T follicular helper cell (primary cell): ENCODE measurements at places on chromosomes 12 and 14.

DNA sequence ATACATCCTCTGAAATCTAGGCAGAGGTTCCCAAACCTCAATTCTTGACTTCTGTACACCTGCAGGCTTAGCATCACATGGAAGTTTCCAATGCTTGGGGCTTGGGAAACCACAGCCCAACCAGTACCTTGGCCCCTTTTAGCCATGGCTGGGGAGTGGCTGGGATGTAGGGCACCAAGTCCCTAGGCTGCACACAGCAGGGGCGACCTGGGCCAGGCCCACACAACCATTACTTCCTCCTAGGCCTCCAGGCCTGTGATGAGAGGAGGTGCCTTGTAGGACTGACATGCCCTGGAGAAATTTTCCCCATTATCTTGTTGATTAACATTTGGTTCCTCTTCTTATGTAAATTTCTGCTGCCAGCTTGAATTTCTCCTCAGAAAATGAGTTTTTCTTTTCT lies 1387.4 kb downstream of the FSCB start:
- DNase-seq, result no peak

DNA sequence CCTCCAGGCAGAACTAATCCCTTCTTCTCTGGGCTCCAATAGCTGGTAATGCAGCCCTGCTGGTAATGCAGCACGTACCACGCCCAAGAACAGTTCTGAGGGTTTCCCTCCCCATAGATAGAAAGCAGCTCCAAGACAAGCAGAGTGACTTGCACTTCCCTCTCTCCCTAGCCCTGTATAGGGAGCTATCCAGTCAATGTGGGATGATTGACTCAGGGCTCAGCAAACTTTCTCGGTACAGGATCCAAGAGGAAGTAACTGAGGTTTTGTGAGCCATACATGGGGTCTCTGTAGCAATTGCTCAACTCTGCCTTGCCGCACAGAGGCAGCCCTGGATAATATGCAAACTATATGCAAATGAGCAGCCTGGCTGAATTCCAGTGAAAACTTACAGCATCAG lies 15.5 kb upstream of the FKBP4 start:
- DNase-seq, result no peak

DNA sequence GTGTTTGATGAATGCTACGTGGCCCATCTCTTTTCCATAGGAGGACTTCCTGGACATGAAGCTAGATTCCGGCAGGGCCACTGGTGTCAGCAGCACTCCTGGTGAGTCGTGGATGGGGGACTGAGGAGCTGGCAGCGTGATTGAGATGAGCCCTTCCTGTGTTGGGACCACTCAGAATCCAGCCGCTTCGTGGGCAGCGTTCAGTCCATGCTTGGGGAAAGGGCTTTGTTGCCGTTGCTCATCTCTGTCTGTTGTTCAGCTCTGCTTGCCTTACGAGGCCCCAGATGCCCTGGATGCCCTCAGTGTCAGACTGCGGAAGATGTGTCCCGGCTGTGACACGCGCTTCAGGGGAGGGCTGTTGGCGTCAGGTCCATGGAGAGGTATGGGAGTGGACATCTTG lies 127.1 kb upstream of the RTL1 start:
- DNase-seq, result no peak

- DNase-seq, result no peak
Observed at GRCh38 chr12:118061873-118062843, 1.2 kb upstream of the WSB2 start.

DNA sequence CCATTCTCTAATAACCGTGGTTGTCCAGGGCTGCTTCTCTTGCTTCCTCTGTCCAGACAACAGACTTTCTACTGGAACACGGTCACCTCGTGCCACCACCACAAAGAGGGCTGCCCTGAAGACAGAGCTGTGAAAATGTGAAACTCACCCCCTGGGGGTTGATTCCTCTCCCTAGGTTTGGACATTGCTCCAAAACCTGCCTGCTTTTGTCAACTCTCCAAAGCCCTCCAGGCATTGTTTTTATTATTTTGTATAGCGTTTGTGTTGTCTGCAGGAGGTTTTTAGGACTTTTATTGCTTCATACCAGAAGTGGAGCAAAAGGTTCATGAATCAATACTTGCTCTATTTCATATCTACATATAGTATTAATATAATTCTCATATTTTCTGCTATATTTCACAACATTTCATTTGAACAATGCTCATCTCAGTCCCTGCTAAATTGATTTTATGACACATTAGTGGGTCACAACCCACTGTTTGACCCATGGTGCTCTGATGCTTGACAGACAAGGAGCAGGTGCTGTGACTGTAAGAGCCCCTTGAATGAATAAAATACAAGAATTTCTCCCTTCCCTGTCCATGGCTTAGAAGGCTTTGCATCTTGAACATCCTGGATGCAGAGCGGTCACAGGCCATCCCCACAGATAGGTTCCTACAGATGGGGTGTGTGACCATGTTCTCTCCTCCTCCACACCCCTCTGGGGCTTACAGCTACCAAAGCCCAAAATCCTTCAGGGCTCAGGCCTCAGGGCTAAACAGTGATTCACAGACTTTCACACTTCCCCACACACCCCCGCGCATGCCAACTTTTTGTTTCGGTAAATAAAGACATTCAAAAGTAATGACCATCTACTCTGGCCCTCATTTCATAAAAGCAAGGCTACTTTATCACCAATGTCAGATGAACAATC lies 20.6 kb upstream of the EML1 start:
- no peak for DNase-seq

DNA sequence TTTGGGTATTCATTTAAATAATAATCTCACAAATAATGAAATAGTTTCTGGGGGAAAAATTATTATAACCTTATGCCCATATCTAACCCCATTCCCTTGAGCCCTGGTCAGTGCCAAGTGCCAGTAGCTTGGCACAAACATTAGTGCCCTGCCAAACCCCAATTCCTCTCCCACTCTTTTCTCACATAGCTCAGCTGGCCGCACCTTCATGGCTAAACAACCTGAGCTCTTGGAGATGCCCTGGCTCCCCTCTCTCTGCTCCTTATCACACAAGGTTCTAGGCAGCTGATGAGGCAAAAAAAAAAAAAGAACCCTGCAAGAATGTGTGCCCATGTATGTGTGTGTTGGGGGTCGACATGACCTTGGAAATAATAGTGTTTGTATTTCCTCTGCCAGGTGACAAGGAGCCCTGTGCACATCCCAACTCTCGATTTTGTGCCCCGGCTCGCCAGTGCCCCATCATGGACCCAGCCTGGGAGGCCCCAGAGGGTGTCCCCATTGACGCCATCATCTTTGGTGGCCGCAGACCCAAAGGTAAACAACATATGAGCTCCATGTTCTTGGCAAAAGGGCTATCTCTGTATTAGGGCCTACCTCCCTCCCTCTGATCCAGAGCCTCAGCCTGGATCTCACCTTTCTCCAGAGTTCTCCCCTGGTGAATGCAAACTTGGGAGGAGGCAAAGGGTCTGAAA lies 8.4 kb downstream of the PCK2 start:
- no peak for DNase-seq

GRCh38 chr14:64673748-64674147 lies 30.5 kb upstream of the PLEKHG3 start:
- no peak for DNase-seq

- DNase-seq, result no peak
Observed at GRCh38 chr14:61226015-61226654, 55.0 kb downstream of the TMEM30B start.

DNA sequence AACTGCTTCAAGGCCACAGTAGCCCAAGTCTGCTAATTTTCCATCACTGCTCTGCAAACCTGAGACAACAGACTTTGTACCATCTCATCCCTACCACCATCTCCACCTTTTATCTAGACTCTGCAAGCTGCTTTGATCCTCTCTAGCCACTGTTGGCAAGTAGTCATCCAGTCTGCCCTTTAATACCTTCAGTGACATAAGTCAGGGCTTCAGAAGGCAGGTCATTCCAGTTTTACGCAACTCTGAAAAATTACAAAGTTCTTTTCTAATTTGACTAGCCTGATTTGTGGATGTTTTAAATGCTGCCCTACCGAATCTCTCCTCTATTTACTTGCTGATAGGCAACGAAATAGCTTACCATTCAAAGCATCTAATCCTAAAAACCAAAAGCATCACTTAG lies 2.8 kb downstream of the FERMT2 start:
- no peak for DNase-seq

DNA sequence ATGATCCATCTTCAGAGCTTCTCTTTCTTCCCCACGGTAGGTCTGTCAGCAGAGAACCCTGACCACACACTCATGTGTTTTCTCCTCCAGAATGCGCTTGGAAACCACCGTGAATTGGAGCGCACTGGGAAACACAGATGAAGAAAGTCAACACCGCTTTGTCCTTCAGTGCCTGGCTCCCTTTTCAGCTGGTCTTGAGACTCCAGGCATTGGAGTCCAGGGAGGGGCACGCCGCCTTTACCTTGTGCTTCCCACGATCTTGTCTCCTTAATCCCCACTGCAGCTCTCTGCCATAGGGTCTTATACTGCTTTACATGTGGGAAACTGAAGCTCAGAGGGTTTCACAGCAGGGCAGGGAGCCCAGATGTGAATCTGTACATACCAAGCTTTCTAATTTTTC lies 1.1 kb downstream of the FAM90A1 start:
- no peak for DNase-seq

- no peak for DNase-seq
Observed at GRCh38 chr12:75877763-75878621, 153.6 kb downstream of the PHLDA1 start.

DNA sequence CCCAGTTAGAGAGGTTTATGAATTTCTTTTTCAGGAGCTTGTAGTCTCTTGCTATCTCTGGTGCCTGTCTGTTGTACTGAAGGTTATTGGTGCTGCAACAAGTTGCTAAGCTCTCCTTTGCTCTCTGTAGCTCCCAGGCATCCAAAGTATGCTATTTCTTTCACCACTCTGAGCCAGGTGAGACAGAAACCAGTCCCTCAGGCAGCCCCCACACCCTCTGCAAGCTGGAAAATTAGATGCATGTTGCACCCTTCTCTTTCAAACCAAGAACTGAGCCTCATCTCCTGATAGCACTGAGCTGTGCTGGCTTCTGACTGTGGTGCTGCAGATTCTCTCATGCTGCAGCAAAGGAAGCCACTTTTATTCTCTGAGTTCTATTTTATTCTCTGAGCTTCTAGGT lies 9.6 kb upstream of the TRIM9 start:
- DNase-seq, result no peak

- no peak for DNase-seq
Observed at GRCh38 chr14:53947094-53947445, 9.6 kb downstream of the BMP4 start.

GRCh38 chr14:100540141-100540925 lies 46.9 kb downstream of the BEGAIN start:
- DNase-seq, result no peak

DNA sequence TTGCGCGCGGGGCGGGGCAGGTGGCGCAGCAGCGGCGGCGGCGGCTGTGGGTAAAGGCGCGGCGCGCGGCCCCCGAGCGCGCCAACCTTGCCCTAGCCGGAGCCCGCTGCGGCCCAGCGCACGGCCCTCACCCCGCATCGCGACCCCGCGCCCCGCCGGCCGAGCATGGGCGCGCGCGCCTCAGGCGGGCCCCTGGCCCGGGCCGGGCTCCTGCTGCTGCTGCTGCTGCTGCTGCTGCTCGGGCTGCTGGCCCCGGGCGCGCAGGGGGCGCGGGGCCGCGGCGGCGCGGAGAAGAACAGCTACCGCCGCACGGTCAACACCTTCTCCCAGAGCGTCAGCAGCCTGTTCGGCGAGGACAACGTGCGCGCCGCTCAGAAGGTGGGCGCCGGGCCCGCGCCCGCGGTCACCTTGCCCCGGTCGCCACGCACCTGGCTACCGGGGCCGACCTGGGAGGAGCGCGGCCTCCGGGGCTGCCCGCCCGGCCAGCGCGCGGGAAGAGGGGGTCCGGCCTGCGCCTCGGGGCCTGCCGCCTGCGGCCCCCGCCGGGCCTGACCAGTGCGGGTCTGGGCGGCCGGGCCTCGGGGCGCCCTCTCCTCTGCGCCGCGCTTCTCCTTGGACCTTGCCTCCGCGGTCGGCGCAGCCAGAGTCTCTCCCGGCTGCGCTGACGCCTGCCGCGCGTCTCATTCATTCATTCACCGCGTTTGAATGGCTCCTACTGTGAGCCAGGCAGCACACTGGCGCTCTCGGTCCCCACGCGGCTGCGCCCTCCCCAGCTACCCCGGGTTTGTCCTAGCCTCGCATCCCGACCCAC lies at the start of gene BRI3BP:
Gene BRI3BP, plus strand, starts transcription at position 20 of the 811 bp plus-strand sequence. Its CDS starts 146 bp downstream, at position 166.
- DNase-seq, result no peak

- no peak for DNase-seq
Observed at GRCh38 chr12:65306366-65307168, 28.1 kb downstream of the MSRB3 start.
